Suprapubic skin (tissue), 4 donors: ENCODE measurements at places on chromosomes 6 and 20.

GRCh38 chr6:71333697-71334096, 45.1 kb downstream of the OGFRL1 start:
- DNase-seq = no peak

- no peak for DNase-seq
Measured at GRCh38 chr20:45589725-45590124, 10.6 kb upstream of the WFDC8 start.

DNA sequence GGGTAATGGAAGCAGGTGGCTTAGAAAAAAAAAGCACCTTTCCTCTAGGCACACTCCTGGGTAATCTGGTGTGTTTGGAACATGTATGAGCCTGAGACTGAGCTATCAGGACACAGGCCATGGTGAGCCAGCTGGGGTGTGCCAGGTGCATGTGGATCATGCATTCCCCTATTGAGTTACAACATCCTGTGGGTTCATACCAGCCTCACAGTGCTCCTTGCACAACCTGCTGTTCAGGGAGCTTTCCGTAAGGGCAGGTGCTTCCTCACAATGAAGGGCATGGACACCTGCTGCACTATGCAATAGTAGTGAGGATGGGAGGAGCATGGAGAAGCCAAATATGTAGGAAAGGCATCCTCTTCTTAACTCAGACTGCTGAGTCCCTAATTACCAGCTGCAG, 197.2 kb upstream of the SUPT3H start:
- DNase-seq = no peak

- DNase-seq = no peak
Measured at GRCh38 chr6:85458782-85459181, 8.9 kb downstream of the NT5E start.

DNA sequence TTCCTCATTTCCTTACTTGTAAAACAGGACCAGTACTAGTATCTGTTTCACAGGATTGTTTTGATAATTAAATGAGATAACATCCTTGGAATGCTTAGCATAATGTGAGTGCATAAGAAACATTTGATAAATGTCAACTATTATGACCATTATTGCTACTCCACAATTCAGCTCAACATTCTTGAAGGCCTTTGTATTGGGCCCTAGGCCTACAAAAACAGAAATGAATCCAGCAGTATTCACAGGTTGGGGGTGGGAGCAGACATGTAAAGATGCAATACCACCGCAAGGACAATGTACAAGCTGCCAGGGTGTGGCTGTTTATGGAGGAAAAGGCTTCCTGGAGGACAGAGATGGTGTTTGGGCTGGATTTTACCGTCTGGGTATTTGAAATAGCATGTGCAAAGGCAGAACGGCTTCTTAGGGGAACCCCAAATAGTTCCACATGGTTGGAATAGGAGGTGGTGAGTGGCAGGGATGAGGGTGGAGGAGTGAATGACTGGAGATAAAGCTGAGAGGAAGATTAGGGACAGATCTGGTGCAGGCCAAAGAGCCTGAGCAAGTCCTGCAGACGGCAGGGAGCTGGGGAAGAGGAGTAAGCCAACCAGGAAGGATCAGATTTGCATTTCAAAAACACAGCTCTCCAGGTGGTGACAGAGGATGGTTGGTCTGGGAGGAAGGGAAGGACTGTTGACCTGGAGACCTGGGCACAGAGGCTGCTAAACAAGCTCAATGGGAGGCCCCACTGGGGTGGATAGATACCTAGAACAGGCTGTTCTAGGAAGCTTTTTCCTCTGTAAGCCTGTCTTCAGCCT, 57.0 kb upstream of the EPB41L1 start:
- no peak for DNase-seq

GRCh38 chr20:680638-681187, 5.1 kb upstream of the SCRT2 start:
- DNase-seq = no peak

DNA sequence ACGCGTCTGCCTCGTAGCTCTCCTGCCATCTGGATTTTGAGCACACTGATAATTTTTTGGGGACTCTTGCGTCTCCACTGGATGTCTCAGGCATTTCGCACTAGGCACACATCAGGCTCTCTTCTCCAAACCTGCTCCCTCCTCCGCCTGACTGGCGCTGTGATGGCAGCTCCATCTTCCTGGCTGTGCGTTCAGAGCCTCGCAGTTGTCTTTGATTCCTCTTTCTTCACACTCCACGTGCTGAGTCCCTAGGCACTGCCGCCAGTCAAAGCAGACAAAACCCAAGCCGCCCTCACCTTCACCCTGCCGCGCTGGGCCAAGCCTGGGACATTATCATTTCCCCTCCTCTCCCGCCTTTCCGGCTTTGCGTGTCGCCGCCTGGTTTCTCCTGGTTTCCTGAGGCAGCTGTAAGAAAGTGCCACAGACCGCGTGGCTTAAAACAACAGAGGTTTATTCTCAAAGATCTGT, 778 bp downstream of the PSMG4 start:
- no peak for DNase-seq
